ENCODE measurements at places on chromosomes 2 and 18. TPM values are rescaled to one million over a fixed set of nuclear protein-coding genes. Genes with fewer than 3 reads are reported as not detected.
A peak's percentile ranks its signal among the peaks of the same experiment; 100 is the strongest.

GRCh38 chr2:236240228-236240990 lies 23.8 kb downstream of the ASB18 start:
- no peaks in the 10 kb centered on the region for H3K36me3 ChIP-seq
- H3K4me1 ChIP-seq, result no peaks in the 10 kb centered on the region
- no peak overlapping the region for H3K4me3 ChIP-seq
- no peak for DNase-seq
- H3K27ac ChIP-seq, result no peak overlapping the region

DNA sequence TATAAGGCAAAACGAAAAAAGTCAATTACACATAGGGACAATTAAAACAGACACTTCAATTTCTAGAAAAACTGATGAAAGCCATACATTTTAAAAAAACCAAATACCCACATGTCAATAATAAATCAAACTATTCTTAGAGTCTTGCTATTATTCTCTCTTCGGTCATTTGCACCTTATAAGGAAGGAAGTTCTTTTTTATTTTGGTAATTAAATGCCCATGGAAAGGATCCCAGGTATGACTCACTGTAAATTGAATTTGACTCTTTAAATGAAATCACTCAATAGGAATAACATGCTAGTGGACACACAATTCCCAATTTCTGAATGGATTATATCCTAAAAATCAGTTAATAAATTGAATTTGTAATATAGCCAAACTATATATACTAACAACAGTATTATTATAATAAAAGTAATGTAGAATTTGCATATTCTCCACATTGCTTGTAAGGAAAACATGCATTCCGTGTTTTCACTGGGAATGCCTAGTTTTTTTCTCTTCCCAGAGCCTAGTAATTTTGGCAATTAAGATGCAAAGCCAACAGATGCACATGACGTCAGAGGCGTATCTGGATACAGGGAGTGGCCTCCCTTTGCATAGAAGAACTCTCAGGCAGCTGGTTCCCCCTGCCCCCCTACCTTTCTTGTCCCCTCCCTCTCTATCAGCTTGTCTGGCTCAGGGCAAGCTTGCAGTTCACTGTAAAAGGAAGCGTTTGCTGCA lies 153.5 kb upstream of the PGAP1 start:
- H3K36me3 ChIP-seq, result no peaks in the 10 kb centered on the region
- no peak overlapping the region for H3K4me3 ChIP-seq
- no peaks in the 10 kb centered on the region for H3K27me3 ChIP-seq
- no peak overlapping the region for H3K27ac ChIP-seq

CFAP65 gene
- total RNA-seq, result 1.5 TPM

- DNase-seq, result no peak
- no peak overlapping the region for H3K27ac ChIP-seq
- peaks cover 23% of the 10 kb centered on the region for H3K4me1 ChIP-seq
- no peak overlapping the region for H3K4me3 ChIP-seq
- H3K27me3 ChIP-seq, result peaks cover 3% of the 10 kb centered on the region
- H3K36me3 ChIP-seq, result no peaks in the 10 kb centered on the region
These were observed 81.7 kb upstream of the TAF1B start for GRCh38 chr2:9761577-9761976.

DNA sequence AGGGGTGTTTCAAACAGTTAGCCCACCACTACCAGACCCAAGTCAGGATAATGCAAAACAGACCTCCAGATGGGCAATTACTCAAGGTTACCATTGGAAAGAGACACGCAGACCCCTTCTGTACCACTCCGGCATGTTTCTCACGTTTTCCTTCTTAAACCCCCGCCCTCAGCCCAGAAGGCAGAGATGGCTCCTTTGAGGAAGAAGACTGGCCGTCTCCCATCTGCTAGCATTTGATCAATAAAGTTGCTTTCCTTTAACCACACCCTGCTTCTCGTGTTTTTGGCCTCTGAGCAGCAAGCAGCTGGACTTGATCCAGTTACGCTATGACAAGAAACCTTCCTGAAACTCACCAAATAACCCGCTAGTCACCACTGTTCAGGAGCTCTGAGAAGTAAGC lies 1012.4 kb upstream of the GYPC start:
- DNase-seq, result peak; percentile 19
- H3K27ac ChIP-seq, result no peak overlapping the region
- no peak overlapping the region for H3K4me3 ChIP-seq
- H3K4me1 ChIP-seq, result peaks cover 17% of the 10 kb centered on the region
- no peaks in the 10 kb centered on the region for H3K36me3 ChIP-seq

- H3K36me3 ChIP-seq, result no peaks in the 10 kb centered on the region
- H3K27me3 ChIP-seq, result peaks cover 6% of the 10 kb centered on the region
- peak overlapping the region; percentile 49 for H3K4me3 ChIP-seq
- peak; percentile 26 for DNase-seq
These were observed 977 bp downstream of the SLC8A1 start for GRCh38 chr2:40450796-40451430.

- no peaks in the 10 kb centered on the region for H3K36me3 ChIP-seq
- H3K4me1 ChIP-seq, result no peaks in the 10 kb centered on the region
- no peaks in the 10 kb centered on the region for H3K27me3 ChIP-seq
- DNase-seq, result no peak
These were observed 346.3 kb downstream of the SATB2 start for GRCh38 chr2:199111458-199111857.

UGT1A3 gene
- total RNA-seq, result 3.2 TPM

GRCh38 chr2:222521099-222521498 lies 96.8 kb downstream of the SGPP2 start:
- H3K4me3 ChIP-seq, result no peak overlapping the region
- no peak for DNase-seq
- H3K36me3 ChIP-seq, result no peaks in the 10 kb centered on the region
- no peaks in the 10 kb centered on the region for H3K27me3 ChIP-seq
- H3K27ac ChIP-seq, result no peak overlapping the region

- H3K4me1 ChIP-seq, result no peaks in the 10 kb centered on the region
- no peaks in the 10 kb centered on the region for H3K27me3 ChIP-seq
- peak; percentile 54 for DNase-seq
- H3K4me3 ChIP-seq, result no peak overlapping the region
These were observed 23.2 kb downstream of the ASB1 start for GRCh38 chr2:238449909-238450417.

GRCh38 chr2:68936889-68937288 lies 15.8 kb downstream of the GKN2 start:
- no peak overlapping the region for H3K4me3 ChIP-seq
- DNase-seq, result no peak
- no peak overlapping the region for H3K27ac ChIP-seq
- H3K36me3 ChIP-seq, result no peaks in the 10 kb centered on the region

- DNase-seq, result no peak
- no peak overlapping the region for H3K4me3 ChIP-seq
- no peaks in the 10 kb centered on the region for H3K36me3 ChIP-seq
- H3K4me1 ChIP-seq, result peaks cover 5% of the 10 kb centered on the region
These were observed 2.2 kb upstream of the CDH20 start for GRCh38 chr18:61331051-61331450.

DNA sequence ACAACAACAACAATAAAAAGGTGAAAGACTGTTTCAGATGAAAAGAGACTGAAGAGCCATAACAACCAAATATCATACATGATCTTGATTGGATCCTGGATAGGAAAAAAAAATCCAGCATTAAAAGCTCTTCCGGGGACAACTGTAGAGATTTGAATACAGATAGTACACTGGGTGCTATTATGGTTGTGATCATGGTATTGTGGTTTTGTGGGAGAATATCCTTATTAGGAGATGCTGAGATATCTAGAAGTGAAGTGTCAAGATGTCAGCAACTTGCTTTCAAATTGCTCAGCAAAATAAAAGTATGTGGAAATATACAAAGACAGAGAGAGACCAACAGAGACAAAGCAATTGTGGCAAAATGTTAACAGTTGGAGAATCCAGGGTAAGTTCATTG lies 15.5 kb upstream of the SPATA3 start:
- no peaks in the 10 kb centered on the region for H3K27me3 ChIP-seq
- no peak overlapping the region for H3K27ac ChIP-seq
- H3K4me1 ChIP-seq, result no peaks in the 10 kb centered on the region
- no peak for DNase-seq

DNA sequence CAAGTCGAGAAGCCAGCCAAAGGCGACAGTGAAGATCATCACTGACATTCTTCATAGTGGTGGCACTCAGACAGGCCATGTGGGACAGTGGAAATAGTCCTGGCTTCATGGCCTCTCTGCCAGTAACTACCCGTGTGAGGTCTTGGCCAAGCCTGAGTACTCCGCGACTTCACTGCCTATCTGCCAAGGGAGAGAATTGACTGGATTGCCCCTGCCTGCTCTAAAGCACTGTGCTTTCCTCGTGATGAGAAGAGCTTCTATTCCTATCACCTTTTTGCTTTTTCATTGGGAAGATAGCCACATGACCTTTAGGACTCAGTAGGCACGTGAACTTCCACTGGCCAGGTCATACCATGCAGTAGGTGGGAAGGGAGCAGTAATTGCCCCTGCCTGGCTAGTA lies 239.3 kb downstream of the HAUS1 start:
- no peaks in the 10 kb centered on the region for H3K36me3 ChIP-seq
- peaks cover 9% of the 10 kb centered on the region for H3K27me3 ChIP-seq
- H3K4me3 ChIP-seq, result no peak overlapping the region
- H3K4me1 ChIP-seq, result no peaks in the 10 kb centered on the region
- no peak overlapping the region for H3K27ac ChIP-seq

DNA sequence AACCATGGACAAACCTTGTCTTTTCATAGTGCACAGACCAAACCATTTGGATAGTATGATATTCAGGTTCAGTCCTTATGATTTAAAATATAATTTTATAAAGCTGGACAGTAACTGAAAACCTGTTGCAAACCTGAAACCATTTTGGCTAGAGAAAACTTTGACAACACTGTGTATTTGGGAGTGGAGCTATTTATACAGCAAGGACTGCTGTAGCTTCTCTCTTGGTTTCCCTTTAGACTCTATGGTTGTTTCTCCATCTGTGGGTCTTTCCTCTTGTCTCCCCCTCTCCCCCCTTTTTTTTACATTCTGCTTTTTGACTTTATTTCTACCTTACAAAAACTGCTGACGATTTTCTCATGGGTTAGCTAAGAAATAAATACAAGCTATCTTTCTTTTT lies 581.7 kb downstream of the SLC4A3 start:
- H3K27me3 ChIP-seq, result no peaks in the 10 kb centered on the region
- H3K4me3 ChIP-seq, result no peak overlapping the region
- H3K36me3 ChIP-seq, result no peaks in the 10 kb centered on the region
- H3K4me1 ChIP-seq, result no peaks in the 10 kb centered on the region

DNA sequence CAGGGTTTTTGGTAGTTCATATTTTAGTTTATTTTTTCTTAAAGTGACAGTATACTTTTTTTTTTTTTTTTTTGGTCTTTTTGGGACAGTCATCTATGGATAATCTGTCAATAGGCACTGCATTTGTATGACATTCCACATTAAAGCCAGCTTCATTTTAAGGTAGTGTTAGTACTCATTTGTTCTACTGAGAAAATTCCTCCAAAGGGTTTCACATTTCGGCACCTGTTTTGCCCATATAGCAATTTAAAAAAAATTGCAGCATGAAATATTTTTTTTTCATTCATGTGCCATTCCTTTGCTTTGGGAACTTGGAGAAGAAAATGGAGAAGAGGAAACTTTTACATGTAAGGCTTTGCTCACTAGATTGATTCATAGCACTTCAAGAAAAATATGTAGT lies 276.3 kb upstream of the TCF4 start:
- no peaks in the 10 kb centered on the region for H3K36me3 ChIP-seq
- no peaks in the 10 kb centered on the region for H3K4me1 ChIP-seq

TRIM43 gene
- total RNA-seq, result not detected

- H3K36me3 ChIP-seq, result no peaks in the 10 kb centered on the region
- H3K4me3 ChIP-seq, result no peak overlapping the region
- H3K4me1 ChIP-seq, result no peaks in the 10 kb centered on the region
- H3K27ac ChIP-seq, result no peak overlapping the region
These were observed 16.9 kb downstream of the EML6 start for GRCh38 chr2:54740333-54740732.

ZBTB7C gene
- total RNA-seq, result 56.1 TPM

- H3K27me3 ChIP-seq, result no peaks in the 10 kb centered on the region
- DNase-seq, result no peak
- no peaks in the 10 kb centered on the region for H3K4me1 ChIP-seq
- H3K36me3 ChIP-seq, result no peaks in the 10 kb centered on the region
- no peak overlapping the region for H3K4me3 ChIP-seq
These were observed 7.7 kb upstream of the GPC1 start for GRCh38 chr2:240427729-240428128.

- no peaks in the 10 kb centered on the region for H3K4me1 ChIP-seq
- no peak for DNase-seq
- no peaks in the 10 kb centered on the region for H3K36me3 ChIP-seq
These were observed 43.2 kb upstream of the ZC3H15 start for GRCh38 chr2:186442885-186443284.

- H3K4me3 ChIP-seq, result no peak overlapping the region
- no peaks in the 10 kb centered on the region for H3K4me1 ChIP-seq
- no peak overlapping the region for H3K27ac ChIP-seq
- no peak for DNase-seq
- H3K36me3 ChIP-seq, result no peaks in the 10 kb centered on the region
- no peaks in the 10 kb centered on the region for H3K27me3 ChIP-seq
These were observed 309.1 kb downstream of the MYCN start for GRCh38 chr2:16249246-16250055.

TIA1 gene
- total RNA-seq, result 76.4 TPM

- H3K4me3 ChIP-seq, result peak overlapping the region; percentile 24
- peak overlapping the region; percentile 87 for H3K27ac ChIP-seq
- H3K27me3 ChIP-seq, result no peaks in the 10 kb centered on the region
- peaks cover 51% of the 10 kb centered on the region for H3K4me1 ChIP-seq
These were observed 7.7 kb downstream of the LPIN1 start for GRCh38 chr2:11753886-11754699.

GRCh38 chr18:38367473-38367872 lies 801.9 kb upstream of the CELF4 start:
- no peaks in the 10 kb centered on the region for H3K27me3 ChIP-seq
- no peaks in the 10 kb centered on the region for H3K4me1 ChIP-seq
- no peak for DNase-seq
- no peaks in the 10 kb centered on the region for H3K36me3 ChIP-seq

POTEE gene
- not detected for total RNA-seq

THADA gene
- total RNA-seq, result 78.6 TPM

DNA sequence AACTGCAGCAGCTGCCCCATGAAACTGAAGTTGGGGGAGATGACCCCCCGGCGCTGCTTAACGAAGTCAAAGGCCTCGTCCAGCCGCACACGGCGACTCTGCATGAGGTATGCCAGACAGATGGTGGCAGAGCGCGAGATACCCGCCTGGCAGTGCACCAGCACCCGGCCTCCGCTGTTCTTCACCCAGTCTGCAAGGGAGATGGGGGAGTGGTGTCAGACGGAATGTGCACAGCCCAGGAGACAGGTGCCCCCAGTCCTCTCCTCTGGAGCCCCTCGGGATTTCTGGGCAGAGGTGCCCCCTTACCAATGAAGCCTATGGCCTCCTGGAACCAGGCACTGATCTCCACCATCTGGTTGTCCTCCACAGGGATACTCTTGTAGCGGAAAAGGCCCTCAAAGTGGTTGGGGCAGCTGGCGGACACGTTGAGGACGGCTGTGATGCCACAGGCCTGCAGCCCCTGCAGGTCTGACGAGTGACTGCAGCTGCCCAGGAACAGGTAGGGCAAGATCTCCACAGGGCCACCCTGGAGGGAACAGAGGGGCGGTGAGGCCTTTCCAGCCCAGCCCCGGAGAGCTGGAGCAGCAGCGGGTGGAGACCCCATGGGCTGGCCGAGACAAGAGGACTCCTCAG lies 1.3 kb downstream of the DUSP2 start:
- H3K27me3 ChIP-seq, result no peaks in the 10 kb centered on the region
- peak overlapping the region; percentile 56 for H3K4me3 ChIP-seq
- no peak overlapping the region for H3K27ac ChIP-seq
- H3K4me1 ChIP-seq, result peaks cover 8% of the 10 kb centered on the region
- DNase-seq, result peak; percentile 36

GDF7 gene
- 1.1 TPM for total RNA-seq

ADGRF3 gene
- total RNA-seq, result not detected

ARHGAP28 gene
- 26.3 TPM for total RNA-seq

Measured in transverse colon (tissue), 4 donors.